NCI-H2171 treated with DMSO at 0.1 percent for 48 hours (cell line): ENCODE measurements at places on chromosomes 3 and 15.
A peak's percentile ranks its signal among the peaks of the same experiment; 100 is the strongest.

- no peak for DNase-seq
Measured at GRCh38 chr15:52552303-52552702, 16.5 kb downstream of the ARPP19 start.

- peak; percentile 16 for DNase-seq
Measured at GRCh38 chr15:86312486-86312885, 232.8 kb downstream of the AGBL1 start.

GRCh38 chr3:12471241-12471640 lies 13.0 kb upstream of the TSEN2 start:
- DNase-seq: no peak

GRCh38 chr3:120683213-120683612 lies 1.2 kb upstream of the HGD start:
- DNase-seq: no peak

- no peak for DNase-seq
Measured at GRCh38 chr15:91861223-91861622, 7.7 kb downstream of the SLCO3A1 start.

DNA sequence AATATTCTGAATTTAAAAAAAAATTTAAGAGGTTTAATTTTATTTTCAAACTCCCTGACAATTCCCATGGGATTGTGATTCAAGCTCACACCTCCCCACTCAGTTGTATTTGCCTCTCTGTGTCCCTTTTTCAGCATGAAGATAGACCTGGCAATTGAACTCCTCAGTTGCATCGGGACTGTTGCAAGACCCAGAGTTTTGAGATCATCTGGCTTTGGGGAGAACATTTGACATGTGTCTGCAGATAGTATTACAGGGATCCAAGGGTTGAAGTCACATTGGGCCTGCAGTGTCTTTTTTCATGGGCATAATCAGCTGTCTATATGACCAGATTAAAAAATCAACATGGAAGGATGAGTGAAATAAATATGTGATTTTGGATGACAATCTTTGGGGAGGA lies 91.1 kb upstream of the EOMES start:
- DNase-seq: no peak

DNA sequence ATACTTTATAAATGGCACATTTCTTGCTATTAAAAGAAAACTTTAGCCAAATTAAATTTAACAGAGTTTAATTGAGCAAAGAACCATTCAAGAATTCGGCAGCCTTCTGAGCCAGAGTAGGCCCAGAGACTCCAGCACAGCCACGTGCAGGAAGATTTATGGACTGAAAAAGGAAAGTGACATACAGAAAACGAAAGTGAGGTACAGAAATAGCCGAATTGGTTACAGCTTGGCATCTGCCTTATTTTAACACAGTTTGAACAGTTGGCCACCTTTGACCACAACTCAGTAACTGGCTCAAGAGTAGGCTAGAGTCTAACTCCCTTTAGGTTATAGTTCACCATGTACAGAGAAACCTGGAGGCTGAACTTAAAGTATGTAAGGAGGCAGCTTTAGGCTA lies 17.6 kb downstream of the CFAP44 start:
- no peak for DNase-seq

GRCh38 chr3:141526709-141527108 lies 39.9 kb downstream of the RASA2 start:
- DNase-seq: no peak
